ENCODE measurements at places on chromosomes 6 and 20.
A peak's percentile ranks its signal among the peaks of the same experiment; 100 is the strongest.

GRCh38 chr20:4894981-4895381 is 106.3 kb downstream of the SLC23A2 start:
- no peak for DNase-seq

GRCh38 chr6:56954403-56955170 is at the start of gene BEND6:
BEND6 (plus strand) TSS chr6:56955107; CDS start chr6:56981811, 26,704 bp downstream.
- peak; percentile 71 for DNase-seq

DNA sequence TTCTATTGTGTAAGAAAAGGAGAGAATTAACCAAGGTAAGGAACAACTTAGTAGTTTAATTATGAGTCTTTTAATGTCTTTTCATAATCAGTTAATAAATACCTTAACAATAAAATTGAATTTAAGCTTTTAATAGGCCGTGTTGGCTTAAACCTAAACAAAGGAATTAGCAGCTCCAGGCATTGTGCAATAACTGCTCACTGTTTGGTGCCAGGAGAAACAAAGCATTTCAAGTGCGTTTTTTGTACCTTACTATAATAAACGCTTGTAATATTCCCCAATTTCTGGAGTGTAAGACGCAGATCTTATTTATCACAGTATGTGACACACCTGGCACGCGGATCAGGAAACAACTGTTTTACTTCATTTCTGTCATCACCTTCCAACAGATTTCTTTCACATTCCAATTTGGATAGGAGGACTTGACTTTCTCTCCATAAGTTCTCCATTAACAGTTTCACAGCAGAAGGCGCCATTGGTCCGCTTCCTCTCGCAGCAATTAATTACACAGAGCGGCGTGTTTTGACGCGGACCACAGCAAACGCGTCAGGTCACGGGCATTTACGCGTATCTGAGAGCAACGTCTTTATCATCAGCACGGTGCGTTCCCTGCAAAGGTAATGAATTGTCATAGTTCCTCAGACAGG is 335.8 kb upstream of the NT5E start:
- no peak for DNase-seq

DNA sequence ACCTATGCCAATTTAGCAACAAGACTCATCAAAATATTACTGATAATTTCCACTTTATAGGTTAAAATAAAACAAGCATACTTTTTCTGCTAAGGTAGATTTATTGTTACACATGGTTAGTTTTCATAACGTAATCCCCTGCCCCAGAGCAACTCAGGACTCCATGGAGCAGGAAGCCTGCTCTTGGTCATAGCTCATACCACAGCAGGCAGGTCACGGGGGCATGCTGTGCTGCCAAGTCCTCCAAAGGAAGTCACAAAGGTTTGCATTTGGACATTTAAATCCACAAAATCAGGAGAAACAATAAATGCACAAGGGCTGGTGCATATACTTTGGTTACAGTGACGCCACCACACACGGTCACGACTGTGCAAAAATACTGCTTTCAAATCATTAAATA is 12.5 kb downstream of the GZF1 start:
- DNase-seq = no peak

DNA sequence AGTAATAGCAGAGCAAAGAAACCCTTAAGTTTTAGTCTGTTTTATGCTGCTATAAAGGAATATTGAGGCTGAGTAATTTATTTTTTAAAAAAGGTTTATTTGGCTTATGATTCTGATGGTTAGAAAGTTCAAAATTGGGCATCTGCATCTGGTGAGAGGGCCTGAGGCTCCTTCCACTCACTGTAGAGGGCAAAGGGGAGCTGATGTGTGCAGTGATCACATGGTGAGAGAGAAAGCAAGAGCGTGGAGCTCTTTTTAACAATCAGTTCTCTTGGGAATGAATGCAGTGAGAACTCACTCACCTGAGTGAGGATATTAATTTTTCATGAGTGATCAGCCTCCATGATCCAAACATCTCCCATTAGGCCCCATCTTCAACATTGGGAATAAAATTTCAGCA is 36.4 kb upstream of the SAMD3 start:
- no peak for DNase-seq

DNA sequence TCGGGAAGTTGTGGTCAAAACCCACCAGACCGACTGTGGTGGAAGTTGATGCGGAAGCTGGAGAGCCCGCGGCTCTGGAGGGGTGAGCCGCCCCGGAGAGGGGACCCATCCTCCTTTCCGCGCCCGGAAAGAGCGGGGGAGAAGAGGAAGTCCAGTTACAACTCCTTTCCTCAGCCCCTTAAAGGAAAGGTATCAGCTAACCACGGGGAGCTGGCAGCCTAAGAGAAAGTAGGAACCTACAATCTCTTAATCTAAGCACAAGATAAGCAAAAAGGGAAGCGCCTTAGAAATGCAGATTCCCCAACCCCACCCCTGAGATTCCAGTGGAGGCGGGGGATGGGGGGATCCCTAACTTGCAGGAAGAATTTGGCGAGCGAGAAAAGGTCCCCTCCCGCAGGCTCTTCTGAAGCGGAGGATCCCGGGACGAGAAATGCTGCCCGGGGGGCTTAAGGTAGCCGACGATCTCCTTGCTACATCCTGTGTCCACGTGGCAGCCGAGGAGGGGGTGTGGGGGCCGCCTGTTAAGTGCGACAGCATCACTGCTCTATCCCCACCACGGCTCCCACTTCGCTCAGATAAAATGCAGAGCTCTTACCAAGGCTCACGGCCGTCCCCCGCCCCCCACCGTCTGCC is 87.5 kb downstream of the ZFP64 start:
- DNase-seq = peak; percentile 64

- DNase-seq = no peak
Measured at GRCh38 chr6:138654715-138655634, 118.6 kb upstream of the CCDC28A start.

DNA sequence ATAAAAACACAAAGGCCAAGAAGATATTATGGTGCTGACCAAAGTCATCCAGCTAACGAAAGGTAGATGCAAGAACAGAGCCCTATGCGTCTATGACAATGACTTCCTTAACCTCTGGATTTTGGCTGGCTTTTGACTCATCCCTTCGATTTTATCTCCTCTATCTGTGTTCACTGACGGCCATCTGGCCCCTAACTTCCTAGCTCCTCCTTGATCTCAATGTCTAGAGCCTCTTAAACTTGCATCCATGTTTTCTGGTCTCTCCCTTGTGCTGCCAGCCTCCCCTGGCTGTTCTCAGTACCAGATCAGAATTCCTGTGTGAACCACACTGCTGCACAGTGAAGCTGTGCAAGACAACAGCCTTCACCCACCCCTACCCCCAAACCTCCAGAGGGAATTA is 452.9 kb downstream of the UTRN start:
- no peak for DNase-seq

DNA sequence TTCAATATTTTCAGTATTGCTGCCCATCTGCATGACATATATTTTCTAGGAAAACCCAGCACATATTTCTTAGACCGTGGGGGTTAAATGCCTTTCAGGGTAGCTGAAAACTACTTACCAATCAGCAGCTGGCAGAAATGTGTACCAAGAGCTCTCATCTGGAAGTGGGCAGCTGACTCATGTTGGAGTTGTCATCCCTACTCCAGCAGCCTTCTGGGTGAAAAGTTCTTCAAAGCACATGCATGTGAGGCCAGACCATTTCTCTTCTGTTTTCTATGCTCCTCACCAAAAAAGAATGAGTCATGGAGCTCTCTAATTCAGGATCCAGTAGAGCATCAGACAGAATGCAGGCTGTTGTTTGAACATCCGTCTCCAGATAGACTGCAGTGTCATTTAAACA is 135.5 kb downstream of the PAX1 start:
- DNase-seq = no peak
